AG09319 (cell line): ENCODE measurements at places on chromosomes 1 and 21.

DNA sequence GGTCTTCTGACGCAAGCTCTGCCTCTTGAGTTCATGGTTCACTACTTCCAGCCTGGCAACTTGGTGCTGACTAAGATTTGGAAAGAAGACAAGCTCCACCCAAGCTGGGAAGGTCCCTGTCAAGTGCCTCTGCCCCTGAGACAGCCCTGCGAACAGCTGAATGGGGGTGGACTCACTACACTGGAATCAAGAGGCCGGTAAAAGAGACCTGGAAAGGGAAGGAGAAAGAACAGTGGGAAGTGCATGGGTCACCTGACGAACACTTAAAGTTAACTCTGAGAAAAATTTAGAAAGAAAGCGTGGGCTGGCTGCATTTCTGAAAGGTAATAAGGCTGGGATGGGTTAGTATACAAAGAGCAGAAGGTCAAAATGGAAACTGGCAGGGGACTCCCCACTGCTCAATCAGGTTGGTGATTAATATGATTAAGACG lies 26.1 kb upstream of the ZNF496 start:
- DNase-seq: peak; percentile 29

GRCh38 chr1:94773296-94773809 lies 46.8 kb upstream of the SLC44A3 start:
- no peak for DNase-seq

GRCh38 chr1:246355411-246356230 lies 151.5 kb downstream of the SMYD3 start:
- no peak for DNase-seq

DNA sequence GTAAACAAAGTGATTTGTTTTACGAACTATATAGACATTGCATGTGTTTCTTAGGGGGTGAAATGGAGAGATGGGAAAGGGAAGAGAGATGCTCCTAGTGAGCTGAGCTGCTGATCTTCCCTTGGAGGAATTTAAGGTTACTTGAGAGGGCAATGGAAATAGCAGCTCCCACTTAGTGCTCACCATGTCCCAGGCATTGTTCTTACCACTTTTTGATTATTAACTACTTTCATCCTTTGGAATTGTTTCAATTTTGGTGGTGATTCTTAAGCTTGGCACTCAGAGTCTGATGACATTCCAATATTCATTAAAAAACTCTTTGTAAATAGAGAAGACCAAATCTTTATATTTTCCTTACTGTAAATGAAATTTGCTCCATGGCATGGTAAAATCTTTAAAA lies 124.9 kb downstream of the ITSN1 start:
- DNase-seq: no peak

- DNase-seq: no peak
Observed at GRCh38 chr1:166200743-166201142, 33.9 kb upstream of the FAM78B start.

DNA sequence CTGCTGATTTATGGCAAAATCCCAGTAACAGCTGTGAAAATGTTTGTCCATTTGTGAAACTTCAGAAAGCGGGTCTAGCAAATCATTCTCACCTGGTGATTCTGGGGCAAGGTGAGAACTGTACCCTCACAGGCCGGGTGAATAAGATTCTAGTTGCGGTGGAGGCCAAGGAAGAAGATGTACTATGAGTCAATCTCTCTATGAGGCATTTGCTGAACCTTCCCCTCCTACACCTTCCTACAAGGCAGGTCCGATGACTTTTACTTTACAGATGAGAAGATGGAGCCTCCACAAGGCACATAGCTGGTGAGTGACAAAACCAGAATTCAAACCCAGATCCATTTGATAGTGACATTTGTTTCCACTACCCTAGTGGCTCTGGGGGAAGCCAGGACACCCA lies 72.7 kb downstream of the BACH1 start:
- no peak for DNase-seq
